ENCODE measurements at places on chromosomes 7 and 10. TPM values are rescaled to one million over a fixed set of nuclear protein-coding genes. Genes with fewer than 3 reads are reported as not detected.

Gene HMX3
- total RNA-seq: not detected

Gene GJD4
- not detected for total RNA-seq

Gene LRRD1
- not detected for total RNA-seq

Gene SFTPA1
- total RNA-seq: 0.91 TPM

Gene CYP2C9
- total RNA-seq: 0.31 TPM

DNA sequence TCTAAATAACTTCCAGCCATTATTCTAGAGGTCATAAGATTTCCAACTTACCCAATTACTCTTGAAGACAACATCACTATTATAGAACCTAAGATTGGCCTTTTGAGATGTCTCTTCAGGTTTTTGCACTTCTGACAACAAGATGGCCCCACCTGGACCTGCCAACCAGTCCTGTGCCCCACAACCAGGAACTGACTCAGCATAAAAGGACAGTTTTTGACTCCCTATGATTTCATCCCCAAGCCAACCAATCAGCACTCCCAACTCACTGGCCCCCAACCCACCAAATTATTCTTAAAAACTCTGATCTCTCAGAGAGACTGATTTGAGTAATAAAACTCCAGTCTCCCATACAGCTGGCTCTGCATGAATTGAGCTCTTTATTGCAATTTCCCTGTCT is 94.4 kb downstream of the TMEM106B start:
- DNase-seq: no peak

DNA sequence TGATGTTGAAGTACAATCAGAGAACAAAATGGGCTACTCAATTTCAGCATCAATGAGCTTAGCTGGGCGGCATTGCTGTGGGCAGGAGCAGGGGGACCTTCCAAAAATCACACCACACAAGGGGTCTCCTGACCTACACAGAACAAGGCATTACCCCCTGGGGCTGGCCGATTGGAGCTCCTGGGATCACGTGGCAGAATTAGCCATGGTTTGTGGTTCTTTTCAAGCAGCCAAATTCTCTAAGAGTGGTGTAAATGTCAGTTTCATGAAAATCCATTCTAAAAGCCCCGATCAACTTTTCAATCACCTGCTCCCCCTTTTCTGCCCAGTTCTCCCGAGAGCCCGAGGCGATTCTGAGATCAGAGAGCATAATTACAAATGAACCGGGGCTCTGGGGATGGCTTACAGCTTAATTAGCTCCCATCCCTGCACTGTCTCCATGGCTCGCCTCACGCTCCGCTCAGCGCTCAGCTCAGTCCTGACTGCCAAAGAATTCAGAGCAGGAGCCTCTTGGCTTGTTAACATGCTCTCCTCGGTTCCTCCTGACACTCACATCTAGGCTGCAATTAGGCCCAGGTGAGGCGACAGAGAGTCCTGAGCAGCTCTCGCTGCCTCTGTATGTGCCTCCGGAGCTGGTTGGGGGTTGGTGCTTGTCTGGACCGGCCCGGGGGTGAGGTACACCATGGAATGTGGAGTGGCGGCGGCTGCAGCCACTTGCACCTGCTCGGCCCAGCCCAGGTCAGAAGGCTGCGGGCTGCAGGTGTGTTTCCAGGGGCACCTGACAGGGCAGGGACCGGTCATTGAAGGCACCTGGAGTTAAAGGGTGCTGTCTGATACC is 111.8 kb downstream of the WDR11 start:
- DNase-seq: peak; percentile 65

DNA sequence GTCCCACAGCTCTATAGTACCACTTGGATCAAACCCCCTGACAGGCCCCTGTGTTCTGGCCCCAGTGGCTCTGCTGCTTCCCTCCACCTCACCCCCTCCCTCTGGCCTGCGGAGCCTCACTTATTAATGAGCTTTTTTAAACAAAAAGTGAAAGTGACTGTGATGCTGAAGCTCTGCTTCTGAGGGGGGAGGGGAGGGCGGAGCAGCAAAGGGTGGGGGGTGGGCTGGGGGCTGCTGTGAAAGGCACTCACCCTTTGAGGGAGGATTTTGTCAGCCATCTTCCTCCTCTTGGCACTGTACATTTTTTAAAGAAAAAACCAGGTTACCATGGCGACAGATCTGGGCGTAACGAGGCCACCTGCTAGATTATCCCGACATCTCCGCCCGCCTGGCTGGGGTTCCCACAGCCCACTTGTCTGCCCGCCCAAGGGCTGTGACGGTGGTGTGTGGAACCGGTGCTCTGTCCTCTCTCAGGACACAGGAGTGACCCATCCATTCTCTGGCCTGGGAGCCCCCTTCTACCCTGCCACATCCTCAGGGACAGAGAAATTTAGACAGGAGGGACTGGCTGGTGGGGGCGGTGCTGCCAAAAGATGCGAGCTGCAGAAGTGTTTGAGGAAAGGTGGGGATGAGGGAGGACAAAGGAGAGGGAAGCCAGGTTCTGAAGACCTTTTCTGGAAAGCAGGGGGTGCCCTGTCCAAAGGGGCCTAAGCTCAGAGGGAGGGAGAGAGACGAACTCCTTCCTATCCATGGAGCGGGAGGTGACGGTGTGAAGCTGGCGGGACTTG is 4.9 kb downstream of the SMARCD3 start:
- DNase-seq: no peak

- no peak for DNase-seq
These were observed 72.6 kb upstream of the NFKB2 start for GRCh38 chr10:102322914-102323313.

GRCh38 chr10:97961945-97962344 is 68.5 kb downstream of the CRTAC1 start:
- no peak for DNase-seq
